ENCODE measurements at places on chromosomes 12 and 14.
A peak's percentile ranks its signal among the peaks of the same experiment; 100 is the strongest.

DNA sequence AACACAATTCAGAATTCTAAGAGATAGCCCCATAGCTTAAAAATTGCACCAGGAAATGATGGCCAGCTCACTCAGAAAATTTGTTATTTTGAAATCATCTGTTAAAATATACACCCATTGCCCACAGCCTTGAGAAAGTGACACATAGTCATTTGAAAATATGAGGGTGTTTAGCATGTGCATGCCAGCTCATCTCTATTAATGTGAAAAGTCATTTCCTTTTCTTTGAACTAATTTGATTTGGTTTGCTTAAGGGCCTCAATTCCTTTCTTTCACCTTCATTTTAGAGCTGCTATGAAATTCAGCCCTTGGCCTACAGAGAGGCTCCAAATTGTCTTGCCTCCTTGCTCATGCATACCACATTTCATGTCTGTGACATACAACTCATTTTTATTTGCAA, 241.4 kb downstream of the PHLDA1 start:
- DNase-seq, result no peak

- DNase-seq, result peak; percentile 53
These were observed 1353.9 kb downstream of the AACS start for GRCh38 chr12:126419131-126419530.

- DNase-seq, result no peak
These were observed 284.2 kb upstream of the SOX5 start for GRCh38 chr12:24233519-24234246.

GRCh38 chr12:59322473-59322872, 273.4 kb upstream of the SLC16A7 start:
- DNase-seq, result peak; percentile 68

DNA sequence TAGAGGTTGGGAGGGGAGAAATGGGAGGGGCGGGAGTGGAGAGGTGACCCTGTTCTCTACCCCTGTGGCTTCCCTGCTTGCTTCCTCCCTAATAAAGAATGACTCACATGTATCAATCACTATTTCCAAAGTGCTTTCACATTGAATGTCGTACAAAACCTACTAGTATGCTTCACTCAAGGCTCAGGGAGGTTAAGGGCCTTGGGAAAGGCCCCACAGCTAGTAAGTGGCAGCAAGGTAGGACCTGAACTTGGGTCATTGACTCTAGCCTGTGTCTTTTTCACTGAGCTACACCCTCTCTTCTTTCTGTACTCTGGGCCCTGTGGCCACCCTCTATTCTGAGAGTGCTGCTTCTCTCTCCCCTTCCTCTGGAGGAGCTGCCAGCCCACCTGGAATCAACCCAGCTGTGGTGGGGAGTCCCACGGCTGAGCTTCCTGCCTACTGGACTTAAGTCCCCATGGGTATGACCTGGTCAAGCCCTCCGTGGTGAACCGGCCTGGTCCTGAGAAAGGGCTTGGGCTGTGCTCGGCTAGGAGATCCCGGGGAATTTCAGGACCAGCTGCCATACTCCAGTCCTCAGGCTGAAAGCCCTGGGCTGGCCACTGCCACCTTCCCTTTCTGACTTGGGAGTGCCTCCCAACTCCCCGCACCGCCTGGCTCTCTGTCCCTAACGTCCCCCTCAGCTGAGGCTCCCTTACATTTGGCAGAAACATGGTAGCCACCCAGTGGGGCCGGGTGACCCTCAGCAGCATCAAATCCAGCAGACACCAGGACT, 13.0 kb downstream of the SLC48A1 start:
- DNase-seq, result no peak

DNA sequence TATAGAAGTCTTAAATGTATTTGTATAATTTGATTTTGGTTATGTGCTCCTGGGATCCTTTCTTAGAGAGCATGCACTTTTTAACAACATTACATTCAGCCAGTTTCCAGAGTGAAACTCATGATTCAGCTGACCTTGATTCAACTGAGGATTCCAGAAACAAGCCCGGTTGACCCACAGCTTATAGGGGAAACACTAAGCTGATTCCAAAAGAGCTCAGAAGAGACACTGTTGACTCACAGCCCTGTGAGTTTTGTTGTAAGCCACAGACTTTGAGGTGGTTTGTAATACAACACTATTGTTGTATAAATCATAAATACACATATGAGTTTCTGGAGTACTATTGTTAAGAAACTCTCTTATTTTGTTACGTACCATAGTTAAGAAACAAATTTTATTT, 133.8 kb upstream of the MGAT4C start:
- no peak for DNase-seq

- no peak for DNase-seq
These were observed 510.5 kb upstream of the TBX3 start for GRCh38 chr12:115194448-115194847.

DNA sequence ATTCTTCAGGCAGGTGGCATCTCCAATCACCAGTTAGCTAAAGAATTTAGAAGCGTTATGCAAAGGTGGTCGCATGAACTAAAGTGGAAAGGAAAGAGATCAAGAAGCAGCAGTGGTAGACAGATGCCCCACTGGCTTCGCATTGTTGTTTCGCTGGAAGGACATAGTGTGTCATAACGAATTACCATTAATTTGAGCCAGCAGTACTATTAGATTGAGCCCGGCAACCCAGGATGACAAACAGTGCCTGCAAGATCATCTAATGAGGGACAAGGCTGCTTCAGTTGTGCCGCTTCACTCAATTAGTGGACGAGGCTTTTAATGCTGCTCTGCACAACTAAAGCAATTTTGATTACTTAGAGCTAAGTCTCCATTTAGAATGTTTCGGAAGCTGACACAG, 274.5 kb upstream of the SOX5 start:
- DNase-seq, result no peak

GRCh38 chr12:46244273-46244915, 24.4 kb downstream of the SLC38A1 start:
- DNase-seq, result no peak

DNA sequence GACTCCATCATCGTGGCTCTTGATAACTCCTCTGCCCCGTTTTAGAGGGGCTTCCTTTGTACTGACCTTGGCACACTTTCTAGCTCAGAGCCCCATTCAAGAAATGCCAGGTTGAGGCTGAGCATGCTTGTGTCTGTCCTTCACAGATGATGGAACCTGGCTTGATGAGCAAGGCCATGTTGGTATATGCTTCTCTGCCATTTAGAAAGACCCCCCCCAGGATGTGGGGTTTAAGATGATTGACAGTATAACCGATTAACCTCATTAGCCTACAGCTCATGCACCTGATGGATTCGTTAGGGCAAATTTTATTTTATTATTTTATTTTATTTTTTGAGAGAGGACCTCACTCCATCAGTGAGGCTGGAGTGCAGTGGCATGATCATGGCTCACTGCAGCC, 21.0 kb downstream of the BATF start:
- DNase-seq, result no peak

GRCh38 chr12:115973968-115974724, 303.3 kb downstream of the MED13L start:
- peak; percentile 20 for DNase-seq

GRCh38 chr12:77493302-77494168, 337.2 kb upstream of the NAV3 start:
- peak; percentile 91 for DNase-seq

DNA sequence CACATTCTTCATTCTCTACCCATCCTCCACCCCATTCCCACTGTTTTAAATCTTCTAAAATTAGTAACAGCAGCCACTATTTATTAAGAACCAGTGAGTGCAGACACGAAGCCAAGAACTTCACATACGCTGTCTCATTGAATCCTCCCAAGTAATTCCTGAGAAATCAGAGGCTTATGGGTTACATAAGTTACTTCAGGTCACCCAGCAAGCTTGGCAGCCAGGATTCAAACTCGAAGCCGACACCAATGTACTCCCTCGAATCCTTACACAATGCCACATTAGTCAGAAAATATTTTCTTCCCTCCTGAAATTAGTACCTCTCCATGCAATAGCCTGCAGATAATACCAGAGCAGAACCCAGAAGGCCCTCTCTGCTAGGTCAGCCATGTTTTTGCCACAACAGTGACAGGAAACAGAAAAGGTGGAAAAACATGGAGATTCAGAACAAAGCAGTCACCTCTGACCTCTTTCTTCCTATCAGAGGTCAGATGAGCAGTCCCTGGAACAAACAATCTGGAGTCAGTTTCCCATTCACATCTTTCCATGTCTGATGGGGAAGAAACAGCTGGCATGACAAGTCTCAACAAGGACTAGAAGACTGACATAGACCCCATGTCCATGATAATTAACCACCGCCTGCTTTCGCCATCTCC, 16.4 kb downstream of the NID2 start:
- no peak for DNase-seq

- DNase-seq, result peak; percentile 3
These were observed 36.1 kb upstream of the LRFN5 start for GRCh38 chr14:41570415-41571155.

DNA sequence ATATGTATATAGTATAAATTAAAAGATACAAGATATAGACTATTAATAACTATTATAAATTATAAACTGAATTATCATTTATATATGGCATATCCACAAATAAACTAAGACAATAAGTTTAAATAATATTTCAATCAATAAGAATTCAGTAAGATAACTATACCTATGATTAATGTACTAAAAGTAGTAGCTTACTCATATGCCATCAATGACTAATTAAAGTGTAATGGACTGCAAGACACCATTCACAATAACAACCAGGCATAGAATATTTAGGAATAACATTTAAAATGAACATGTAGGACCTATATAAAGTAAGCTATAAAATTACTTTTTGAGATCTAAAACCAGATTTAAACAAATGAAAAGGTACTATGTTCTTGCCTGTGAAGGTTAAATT, 18.8 kb downstream of the KCNC2 start:
- no peak for DNase-seq

DNA sequence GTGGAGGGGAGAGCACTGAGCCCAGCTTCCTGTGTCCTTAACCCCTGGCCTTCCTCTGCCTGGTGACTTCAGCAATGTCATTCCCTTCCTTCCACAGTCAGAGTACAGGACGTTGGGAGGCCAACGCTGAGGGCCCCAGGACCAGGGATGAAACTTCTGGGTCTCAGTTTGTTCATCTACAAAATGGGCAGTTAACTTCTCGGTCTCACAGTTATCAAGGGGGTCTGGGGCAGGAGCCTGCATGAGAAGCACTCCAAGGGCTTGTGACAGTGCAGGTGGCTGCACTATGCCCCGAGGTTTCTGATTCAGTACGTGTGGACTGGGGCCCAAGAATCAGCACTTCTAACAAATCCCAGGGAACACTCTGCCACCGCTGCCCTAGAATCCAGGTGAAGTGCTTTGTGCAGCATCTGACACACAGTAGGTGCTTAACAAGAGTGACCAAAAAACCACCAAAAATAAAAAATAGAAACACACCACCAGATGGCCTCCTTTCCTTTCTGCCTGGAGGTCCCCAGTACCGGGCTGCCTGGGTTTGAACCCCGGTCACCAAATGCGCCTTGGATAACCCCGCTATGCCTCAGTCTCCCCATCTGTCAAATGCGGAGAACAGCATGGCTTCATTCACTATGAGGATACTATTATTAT, 80.4 kb downstream of the RFLNA start:
- no peak for DNase-seq

DNA sequence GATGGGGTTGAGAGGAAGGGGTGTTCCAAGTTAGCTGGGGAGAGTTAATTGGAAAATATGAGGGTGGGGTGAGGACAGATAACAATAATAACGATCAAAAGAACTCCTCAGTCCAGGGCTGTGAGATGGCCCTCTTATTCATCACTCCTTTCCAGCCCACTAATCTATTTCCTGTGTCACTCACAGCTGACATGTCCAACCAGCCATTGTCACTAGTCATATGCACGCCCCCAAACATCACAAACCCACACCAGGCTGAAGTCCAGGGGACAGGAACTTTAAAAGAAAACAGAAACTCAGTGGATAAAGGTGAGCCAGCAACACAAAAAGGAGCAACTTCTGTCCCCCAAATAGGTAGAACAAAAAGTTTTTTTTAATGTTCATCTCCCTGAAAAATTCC, 911 bp downstream of the CALCOCO1 start:
- DNase-seq, result no peak

GRCh38 chr12:65477721-65478120, 199.2 kb downstream of the MSRB3 start:
- no peak for DNase-seq

DNA sequence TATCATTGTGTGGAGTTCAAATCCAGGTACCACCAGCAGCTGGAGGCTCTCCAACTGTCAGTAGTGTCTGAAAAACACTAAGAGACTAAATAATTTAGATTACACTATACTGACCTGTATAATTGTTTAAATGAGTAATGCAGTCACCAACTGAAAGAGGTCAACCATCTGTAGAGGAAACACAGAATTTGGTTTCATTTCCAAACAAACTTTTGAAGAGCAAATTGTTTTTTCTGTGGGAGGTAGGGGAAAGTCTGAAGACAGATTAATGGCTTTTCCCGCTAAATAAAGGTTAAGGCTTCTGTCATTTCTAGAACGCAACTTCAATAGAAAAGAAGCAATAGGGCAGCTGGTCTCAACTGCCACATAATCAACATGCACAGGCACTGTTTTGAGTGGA, 462.6 kb downstream of the PRKD1 start:
- DNase-seq, result no peak

GRCh38 chr12:64385468-64385867, 5.1 kb downstream of the C12orf56 start:
- no peak for DNase-seq

DNA sequence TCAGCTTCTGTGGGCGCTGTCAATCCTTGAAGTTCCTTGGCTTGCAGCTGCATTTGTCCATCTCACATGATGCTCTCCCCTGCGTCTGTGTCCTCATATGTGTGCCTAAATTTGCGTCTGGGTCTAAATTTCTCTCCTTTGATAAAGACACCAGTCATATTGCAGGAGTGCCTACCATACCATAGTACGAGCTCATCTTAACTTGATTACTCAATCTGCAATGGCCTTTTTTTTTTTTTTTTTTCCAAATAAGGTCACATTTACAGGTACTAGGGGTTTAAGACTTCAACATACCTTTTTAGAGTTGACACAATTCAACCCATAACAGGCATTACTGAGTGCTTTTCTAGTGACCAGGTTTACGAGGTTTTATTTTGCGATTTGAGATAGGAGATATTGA, 233.3 kb upstream of the TBX3 start:
- DNase-seq, result no peak

GRCh38 chr12:12428961-12429657, 72.2 kb downstream of the BORCS5 start:
- no peak for DNase-seq

Data from brain (organoid and tissue), 16 donors.